ENCODE measurements at places on chromosomes 4 and X.

- no peak for DNase-seq
Observed at GRCh38 chr4:43456383-43456782, 563.9 kb downstream of the GRXCR1 start.

- DNase-seq = no peak
Observed at GRCh38 chrX:19576742-19577141, 61.4 kb upstream of the MAP3K15 start.

- no peak for DNase-seq
Observed at GRCh38 chr4:86688026-86688425, 93.9 kb downstream of the PTPN13 start.

GRCh38 chr4:20572976-20573375, 127.3 kb upstream of the PACRGL start:
- no peak for DNase-seq
